H9 (cell line): ENCODE measurements at places on chromosomes 11 and 22. TPM values are rescaled to one million over a fixed set of nuclear protein-coding genes. Genes with fewer than 3 reads are reported as not detected.

DNA sequence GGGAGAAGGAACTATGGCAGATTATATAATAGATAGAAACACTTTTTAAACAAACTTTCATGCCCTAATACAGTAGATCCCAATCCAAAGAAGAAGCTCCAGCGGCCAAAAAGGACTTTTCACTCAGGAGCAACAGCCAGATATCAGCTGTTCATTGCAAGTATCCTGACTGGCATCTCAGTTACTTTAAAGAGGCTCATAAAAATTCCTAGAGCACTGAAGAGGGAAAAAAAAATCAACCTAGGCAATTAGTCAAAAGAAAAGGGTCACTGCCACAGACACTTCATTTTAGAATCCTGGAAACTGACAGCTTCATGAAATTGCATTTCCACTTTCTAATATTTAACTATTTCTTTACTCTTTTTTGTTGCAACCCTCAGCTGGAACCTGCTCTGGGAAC, 170.6 kb upstream of the SOX6 start:
- no peaks in the 10 kb centered on the region for H3K4me1 ChIP-seq
- no peak overlapping the region for H3K4me3 ChIP-seq
- no peaks in the 10 kb centered on the region for H3K27me3 ChIP-seq

TRIM49C gene
- total RNA-seq = not detected in 2 replicates

DNA sequence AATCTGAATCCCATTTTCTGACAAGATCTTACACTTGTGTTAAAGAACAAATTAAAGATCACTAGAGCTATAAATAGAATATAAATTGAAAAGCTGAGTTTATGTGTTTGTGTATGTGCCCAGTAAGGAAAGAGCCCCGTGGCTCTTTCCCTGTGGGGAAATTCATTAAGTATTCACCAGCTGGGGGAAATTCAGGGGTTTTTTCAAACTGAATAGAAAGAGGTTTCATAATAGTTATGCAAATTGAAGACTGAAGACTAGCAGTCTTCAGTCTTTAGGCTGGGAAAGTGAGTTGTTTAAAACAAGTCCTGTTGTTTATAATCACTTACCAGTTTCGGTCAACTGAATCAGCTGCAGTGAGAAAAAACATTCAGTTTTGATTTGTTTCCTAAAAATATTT, 11.3 kb upstream of the MS4A7 start:
- DNase-seq = no peak
- H3K27ac ChIP-seq = no peak overlapping the region
- H3K36me3 ChIP-seq = peaks cover 12% of the 10 kb centered on the region
- no peak overlapping the region for H3K4me3 ChIP-seq

CREB3L1 gene
- 2.6 and 3.3 TPM in 2 replicates for total RNA-seq

TMEM179B gene
- 25.0 and 25.5 TPM in 2 replicates for total RNA-seq

DNA sequence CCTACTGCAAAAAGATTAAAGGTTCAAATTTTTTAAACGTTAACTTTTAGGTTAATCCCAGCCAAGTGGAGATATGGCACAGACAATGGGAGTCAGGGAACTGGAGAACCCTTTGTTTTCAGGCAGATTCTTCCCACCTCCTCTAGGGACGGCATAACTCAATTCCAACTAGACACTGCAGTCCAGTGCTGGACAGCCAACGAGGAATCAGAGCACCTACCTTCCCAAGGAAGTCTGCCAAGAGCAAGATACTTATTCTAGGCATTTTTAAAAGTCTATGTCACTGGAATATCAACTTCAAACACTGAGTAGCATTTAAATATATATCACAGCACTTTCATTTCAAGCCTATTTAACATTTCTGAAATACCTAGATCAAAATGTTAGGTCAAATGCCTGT, 7.3 kb downstream of the CADM1 start:
- H3K27me3 ChIP-seq = peaks cover 14% of the 10 kb centered on the region; the same call in 1 of the 2 replicates
- H3K36me3 ChIP-seq = no peaks in the 10 kb centered on the region
- H3K27ac ChIP-seq = no peak overlapping the region
